ENCODE measurements at places on chromosomes 4 and X. TPM values are rescaled to one million over a fixed set of nuclear protein-coding genes. Genes with fewer than 3 reads are reported as not detected.

GRCh38 chrX:74346088-74346487 is 42.1 kb downstream of the ZCCHC13 start:
- DNase-seq, result no peak

CLIC2 gene
- polyA plus RNA-seq, result 3.7 TPM

DNA sequence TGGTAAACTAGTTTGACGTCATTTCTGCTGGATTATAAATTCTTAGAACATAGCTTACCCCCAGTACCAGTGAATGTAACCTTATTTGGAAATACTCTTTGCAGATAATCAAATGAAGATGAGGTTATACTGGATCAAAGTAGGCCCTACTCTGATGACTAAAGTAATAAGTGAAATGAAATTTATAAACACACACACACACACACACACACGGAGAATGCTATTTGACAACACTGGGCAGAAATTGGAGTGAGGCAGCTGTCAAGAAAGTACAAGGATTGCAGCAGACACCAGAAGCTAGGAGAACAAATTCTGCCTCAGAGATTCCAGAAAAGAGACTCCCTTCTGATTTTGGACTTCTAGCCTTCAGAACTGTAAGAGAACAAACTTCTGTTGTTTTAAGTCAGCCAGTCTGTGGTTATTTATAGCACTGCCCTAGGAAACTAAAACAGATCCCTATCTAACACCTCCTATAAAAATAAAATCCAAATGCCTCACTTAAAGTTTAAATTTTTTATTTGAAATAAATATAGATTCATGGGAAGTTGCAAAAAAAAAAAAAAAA is 448.6 kb downstream of the PCDH18 start:
- DNase-seq, result no peak

NOX1 gene
- polyA plus RNA-seq, result 0.42 TPM

DNA sequence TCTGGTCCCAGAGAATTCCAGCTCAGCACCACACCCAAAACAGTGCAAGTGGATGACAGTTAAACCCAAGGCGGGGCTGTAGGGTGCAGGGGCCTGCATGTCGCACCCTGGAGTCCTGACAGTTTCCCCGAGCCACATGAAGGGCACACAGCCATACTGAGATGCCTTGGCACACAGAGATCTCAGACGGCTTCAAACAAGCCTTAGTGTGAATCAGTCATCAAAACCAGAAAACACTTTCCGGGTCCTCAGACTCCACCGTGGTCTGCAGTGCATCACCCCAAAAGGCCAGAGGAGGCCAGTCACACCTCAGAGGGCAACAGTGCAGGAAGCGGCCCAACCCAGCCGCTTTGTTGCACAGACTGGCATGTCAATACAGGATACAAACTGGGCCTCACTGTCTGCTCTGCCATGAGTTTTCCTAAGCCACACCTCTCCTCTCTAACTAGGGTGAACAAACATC is 64.6 kb upstream of the ENPP6 start:
- DNase-seq, result no peak

SERTM2 gene
- polyA plus RNA-seq, result 0.86 TPM

NXF2 gene
- not detected for polyA plus RNA-seq

DNA sequence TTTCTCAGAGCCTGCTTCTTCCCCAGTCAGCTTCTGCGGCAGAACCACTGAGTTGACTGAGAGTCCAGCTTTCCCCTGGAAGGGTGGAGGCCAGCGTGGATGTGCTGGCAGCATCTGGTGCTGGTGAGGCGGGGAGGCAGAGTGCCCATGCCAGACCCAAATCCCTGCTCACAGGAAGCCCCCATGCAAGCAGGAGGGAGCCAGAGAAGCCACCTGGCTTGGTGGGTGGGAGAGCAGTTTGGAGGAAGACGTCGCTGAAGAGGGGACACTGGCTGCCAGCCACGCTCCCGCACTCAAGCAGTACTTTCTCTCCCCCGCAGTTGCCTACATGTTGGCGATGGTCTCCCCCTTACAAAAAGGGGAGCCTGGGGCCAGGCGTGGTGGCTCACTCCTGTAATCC is 6.0 kb downstream of the PDZD4 start:
- no peak for DNase-seq

ARL9 gene
- polyA plus RNA-seq, result 0.13 TPM

RAB9B gene
- 28.8 TPM for polyA plus RNA-seq

GRCh38 chrX:117989512-117989911 is 127.1 kb downstream of the KLHL13 start:
- no peak for DNase-seq

BEX2 gene
- 39.2 TPM for polyA plus RNA-seq

DNA sequence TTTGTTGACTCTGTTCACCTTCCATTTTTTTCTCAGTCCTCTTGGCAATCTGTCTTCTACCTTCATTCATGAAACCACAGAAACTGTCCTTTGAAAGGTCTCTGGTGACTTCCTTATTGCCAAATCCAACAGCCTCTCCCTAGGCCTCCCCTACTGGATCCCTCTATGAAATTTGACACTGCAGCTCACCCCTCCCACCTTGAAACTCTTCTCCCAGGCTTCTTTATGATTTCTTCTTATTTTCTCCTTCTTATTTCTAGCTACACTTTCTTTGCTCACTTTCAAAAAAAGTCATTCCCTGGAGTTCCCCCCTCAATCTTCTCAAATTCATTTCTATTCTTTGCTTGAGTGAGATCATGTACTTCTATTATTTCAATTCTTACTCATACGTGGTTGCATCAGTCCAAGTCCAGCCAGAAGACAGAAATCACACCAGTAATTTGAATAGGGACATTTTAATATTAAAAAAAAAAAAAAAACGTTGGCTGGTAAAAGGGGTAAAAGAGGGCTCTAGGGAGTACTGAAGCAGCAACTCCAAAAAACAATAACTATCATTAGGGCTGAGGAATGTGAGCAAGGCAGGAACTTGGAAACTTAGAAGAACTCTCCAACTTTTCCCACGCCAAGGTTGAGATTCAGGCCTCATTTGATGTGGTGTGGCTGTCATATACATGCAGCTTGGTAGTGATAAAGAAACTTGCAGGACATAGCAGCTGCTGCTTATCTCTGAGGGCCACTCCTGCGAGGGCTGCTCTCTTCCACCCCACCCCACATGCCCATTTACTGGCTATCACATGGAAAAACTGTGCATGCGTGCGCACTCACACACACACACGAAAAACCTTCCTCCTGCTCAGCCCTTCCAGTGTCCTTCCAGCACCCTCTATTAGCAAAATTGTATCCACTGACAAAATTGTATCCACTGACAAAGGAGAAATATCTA is 169.8 kb upstream of the GALNT7 start:
- DNase-seq, result peak; percentile 29

DNA sequence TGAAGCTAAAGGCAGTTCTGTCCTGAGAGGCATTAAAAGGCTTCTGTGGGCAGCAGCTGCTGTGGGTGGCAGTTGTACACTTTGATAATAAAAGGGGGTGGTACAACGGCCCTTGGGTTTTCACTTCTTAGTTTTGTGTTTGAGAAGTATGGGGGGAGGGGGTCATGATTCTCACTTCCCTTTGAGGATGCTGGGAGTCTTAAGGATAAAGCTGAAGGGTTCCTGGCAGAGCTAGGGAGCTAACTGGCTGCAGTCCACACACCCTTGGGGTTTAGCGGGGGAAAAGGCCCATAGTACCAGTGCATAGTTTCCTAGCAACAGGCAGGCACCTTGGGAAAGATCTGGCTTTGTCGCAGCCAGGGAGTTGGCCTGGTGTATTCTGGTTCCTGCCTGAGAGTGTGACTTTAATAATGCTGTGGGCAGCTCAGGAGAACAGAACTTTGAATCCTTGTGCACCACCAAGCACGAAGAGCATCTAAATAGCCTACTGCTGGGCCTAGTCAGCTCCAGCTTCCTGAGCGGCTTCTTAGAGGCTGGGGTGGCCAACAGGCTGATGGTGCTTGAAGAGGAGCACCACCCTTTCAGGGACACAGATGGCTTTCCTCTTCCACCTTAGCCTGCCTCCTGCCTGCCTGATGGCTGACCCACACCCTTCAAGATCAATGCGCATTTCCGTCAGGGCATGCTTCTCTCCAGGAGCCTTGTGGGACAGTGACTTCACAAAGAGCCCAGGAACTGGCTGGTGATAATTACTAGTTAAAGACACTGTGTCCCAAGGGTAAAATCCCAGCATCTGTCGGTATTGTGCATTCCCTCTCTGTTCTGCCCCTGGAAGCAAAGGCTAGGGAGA is 12.5 kb downstream of the ZBTB33 start:
- no peak for DNase-seq

DNA sequence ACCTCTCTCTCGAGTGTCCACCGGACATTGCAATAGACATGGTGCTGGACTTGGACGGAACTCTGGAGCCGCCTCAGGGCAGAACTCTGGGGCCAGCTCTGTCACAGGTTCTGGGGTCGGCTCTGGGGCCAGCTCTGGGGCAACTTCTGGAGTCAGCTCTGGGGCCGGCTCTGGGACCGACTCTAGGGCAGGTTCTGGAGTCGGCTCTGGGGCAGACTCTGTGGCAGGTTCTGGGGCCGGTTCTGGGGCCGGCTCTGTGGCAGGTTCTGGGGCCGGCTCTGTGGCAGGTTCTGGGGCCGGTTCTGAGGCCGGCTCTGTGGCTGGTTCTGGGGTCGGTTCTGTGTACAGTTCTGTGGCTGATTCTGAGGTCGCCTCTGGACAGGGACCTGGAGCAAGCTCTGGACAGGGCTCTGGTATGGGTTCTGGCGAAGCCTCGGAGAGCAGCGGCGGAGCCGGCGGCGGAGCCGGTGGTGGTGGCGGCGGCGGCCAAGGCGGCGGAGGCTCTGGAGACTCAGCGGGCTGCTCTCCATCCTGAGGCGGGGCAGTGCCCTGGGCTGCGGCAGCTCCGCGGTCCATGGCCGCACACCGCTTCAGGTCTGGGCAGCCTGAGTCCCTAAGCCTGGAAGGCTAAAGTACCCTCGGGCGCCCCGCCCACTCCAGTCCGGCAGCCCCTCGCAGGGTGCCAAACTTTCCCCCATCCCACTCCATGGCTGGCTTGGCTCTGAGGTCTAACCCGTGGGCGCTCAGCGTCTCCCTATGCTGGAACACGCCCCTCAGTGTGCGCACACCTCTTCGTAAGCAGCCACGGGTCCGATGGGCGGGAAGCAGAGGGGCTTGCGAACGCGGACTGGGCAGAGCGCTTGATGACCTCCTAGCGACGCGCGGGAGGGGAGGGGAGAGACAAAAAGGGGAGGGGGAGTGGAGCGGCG is at the start of gene DGKK:
DGKK (minus strand) TSS at position 723 of the 929 bp plus-strand sequence; CDS start at position 576, 147 bp downstream.
- no peak for DNase-seq

- no peak for DNase-seq
These were observed 125.5 kb upstream of the GIMD1 start for GRCh38 chr4:106494066-106494465.

MPP1 gene
- not detected for polyA plus RNA-seq

DNA sequence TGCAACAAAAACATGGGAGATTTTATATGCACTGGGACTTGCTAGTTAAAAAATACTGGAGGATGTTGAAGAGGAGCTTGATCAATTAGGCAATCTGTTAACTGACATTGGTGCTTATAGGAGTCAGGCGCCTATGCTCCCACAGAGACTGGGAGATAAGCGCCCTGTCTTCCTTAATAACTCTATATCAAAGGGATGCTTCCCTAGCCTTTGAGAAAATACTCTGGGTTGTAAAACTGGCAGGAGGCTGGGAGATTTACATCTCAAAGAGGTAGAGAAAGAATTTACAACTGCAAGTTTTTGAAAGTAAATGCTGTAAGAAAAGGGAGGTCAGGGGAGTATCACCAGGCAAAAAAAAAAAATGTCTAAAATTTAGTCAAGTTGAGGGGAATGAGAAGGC is 325.4 kb downstream of the PCDH10 start:
- no peak for DNase-seq

- DNase-seq, result no peak
These were observed 583 bp downstream of the RASL11B start for GRCh38 chr4:52862639-52863161.

DNA sequence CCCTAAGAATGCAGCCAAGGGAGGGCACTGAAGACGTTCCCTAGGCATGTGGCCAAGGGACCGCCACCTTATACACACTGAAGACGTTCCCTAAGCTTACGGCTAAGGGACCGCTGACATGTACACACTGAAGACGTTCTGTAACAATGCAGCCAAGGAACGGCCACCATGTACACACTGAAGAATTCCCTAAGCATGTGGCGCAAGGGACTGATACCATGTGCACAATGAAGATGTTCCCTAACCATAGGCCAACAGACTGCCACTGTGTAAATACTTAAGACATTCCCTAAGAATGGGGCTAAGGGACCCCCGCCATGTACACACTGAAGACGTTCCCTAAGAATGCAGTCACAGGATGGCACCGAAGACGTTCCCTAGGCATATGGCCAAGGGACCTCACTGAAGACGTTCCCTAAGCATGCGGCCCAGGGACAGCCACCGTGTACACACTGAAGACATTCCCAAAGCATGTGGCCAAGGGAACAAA is 36.1 kb downstream of the DHRSX start:
- DNase-seq, result no peak

GRCh38 chr4:7915875-7916242 is 23.8 kb downstream of the AFAP1 start:
- no peak for DNase-seq

DNA sequence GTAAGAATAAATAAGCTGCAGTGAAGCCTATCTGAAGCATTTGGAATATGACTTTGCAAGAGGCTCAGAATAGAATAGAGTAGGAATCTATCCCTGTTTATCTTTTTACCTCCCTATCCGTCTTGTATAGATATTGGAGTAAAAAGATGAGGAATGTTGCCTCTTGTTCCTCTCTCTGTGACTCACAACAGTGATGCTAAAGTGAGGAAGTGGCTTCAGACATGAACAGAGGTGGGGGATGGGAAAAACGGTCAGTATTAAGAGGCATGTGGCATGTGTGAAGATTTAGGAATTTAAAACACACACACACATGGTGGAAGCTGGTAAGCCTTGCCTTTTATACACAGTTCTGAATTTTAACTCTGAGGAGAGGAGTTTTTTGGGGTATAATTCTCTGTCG is 3.8 kb upstream of the DCAF4L1 start:
- no peak for DNase-seq

GRCh38 chrX:46572340-46572936 is 1.1 kb upstream of the CHST7 start:
- no peak for DNase-seq

NLRP2B gene
- not detected for polyA plus RNA-seq

RENBP gene
- 2.3 TPM for polyA plus RNA-seq

- DNase-seq, result peak; percentile 100
These were observed at the start of gene ETFDH for GRCh38 chr4:158671915-158672806. Gene ETFDH, plus strand, starts transcription at chr4:158672296. Its CDS starts 161 bp downstream, at chr4:158672457.

ERCC6L gene
- polyA plus RNA-seq, result 3.4 TPM

- DNase-seq, result peak; percentile 41
These were observed 10.6 kb downstream of the MSN start for GRCh38 chrX:65677954-65678469.
